ENCODE measurements at places on chromosomes 2 and 18. TPM values are rescaled to one million over a fixed set of nuclear protein-coding genes. Genes with fewer than 3 reads are reported as not detected.

UGT1A3 gene
- not detected for total RNA-seq

DNA sequence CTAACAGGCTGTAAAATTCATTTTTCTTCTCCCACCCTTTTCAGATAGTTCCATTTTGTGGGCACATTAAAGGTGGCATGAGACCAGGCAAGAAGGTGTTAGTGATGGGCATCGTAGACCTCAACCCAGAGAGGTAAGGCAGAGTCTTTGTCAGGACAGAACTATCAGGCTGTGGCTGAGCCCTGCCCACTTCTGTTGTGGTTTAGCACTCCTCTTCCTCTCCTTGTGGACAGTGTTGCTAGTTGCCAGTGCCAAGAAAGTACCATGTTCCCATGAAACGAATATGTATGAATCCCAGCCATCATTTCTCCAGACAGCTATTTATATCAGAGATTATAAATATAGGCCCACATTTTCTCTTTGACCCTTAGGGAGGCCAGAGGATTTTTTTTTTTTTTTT, 1.6 kb downstream of the LGALSL start:
- no peak for DNase-seq

CHRNG gene
- not detected for total RNA-seq

ZNF516 gene
- 11.0 TPM for total RNA-seq

Measured in right atrium auricular region (tissue), 2 donors.